ENCODE measurements at places on chromosomes 5 and 9.

GRCh38 chr5:77170196-77170890 lies 40.1 kb upstream of the PDE8B start:
- no peak for DNase-seq

DNA sequence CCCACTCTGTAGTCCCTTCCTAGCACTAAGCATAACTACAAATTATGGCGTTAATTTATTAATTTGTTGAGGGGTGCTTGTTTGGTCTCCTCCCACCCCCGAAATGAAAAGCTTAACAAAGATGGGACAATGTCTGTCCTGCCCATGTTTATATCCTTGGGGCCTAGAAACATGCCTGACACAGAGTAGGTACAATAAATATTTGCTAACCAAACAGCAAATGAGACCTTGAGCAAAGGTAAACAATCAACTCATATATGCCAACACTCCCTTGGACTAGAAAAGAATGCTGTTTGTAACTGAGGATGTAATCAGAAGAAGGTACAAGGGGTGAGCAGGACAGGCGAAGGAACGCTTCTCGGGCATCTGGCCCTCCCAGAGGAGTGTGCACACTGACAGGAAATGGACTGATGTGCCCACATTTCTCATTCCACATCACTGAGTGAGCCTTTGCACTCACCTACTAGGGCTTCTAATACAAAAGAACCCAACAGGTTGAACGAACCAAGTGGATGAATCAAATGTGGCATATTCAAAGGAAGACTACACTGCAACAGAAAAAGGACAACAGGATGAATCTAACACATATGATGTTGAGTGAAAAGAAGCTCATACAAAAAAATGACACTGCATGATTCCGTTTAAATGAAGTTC lies 66.8 kb downstream of the MED27 start:
- no peak for DNase-seq

- DNase-seq: no peak
These were observed 16.6 kb upstream of the ELAVL2 start for GRCh38 chr9:23842565-23843129.

DNA sequence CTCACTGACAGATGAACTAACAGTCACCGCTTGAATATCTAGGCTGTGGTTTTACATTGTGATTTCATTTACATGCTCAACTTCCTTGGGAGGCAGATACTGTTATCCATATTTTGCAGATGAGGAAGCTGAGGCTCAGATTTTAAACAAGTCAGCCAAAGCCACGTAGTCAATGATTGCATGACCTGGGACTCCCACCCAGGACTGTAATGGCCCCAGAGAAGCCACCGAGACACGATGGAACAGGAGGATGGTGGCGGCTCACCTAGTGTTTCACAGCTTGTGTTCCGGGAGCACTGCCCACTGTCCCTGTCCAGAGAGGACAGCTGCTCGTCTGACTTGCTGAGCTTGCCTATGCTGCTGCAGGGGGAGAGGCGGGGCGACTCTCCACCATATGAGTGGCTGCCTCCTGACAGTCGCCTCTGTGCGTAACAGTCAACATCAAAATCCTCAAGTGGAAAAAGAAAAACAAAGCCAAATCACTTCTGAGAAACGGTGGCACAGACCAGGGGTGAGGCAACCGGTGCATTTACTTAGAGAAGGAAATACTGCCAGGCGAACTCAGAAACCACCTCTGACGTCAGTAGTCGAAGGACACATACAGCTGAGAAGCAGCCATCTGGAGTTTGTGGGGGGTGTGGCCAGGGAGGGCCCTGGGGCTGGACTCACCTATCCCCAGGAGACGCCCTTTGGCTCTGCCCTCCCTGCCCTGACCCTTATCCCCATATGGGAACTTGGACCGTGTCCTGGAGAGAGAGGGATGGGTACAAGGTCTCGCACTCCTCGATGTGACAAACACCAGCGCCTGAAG lies 82.5 kb downstream of the PRRT1B start:
- DNase-seq: peak; percentile 32

DNA sequence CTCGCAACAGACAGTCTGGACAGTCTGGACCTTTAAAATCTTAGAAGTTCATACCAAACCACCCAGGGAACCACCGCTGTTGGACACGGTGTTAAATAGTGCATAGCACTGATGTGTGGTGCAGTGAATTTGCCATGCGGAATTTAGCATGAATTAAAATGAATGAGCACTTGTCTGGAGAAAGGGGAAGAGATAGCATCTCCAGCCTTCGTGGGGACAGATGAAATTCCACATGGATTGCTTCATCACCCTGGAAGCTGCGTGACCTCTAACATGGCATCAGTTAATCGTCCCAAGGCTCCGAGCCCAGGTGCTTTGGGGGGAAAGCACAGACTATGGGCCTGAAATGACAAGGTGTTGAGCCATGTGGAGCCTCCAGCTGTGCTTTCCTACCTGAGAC lies 91.4 kb downstream of the ADAMTS16 start:
- DNase-seq: no peak

DNA sequence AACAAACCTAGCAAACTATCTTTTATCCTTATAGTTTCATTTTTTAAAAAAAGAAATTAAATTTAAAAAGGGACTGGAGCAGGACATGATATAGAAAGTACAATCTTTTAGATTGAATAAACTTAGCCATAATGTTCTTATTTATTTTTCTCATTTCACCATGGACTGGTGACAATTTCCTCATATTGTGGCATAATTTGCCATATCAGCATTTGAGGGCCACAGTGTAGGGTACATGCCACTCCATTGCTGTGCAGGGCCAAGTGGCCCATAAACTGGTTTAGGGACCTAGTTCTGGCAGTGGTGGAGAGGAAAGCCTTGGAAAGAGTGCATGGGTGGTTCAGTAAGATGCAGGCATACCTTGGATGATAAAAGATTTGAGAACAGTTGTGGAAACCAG lies 232.9 kb upstream of the ELL2 start:
- DNase-seq: no peak

DNA sequence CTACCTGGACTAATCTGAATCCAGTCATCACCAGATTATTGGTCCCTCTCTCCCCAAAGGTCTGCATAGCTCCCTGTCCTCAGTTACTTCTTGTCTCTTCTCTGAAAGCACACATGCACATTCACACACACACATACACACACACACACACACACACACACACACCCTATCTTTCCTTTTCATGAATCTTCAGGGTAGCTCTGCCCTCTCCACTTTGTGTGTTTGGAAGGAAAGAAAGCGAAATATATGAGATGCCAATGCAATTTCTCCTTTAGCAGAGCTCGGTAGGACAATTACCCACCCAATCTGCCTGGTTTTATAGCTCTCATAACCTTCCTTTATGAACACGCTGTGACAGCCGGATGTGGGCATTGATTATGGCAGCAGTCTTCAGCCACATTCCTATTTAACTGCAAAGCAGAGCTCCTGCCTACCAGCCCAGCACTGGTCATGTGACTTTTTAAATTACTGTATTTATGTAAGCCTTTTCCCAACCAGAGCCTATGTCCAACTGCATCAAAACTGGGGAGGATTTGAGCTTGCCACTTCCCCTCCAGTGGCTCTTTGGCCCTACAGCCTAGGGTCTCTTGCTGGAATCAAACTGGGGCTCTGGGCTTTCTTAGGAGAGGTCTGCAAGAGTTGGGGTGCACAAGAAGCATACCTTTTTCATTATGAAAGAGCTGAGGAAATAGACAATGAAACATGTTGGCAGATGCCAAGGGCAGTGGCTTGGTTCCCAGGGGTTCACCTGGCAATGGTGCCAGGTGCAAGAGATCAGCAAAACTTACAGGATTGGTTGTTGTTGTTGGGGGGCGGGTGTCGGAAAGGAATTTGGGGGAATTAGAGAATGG lies 20.8 kb upstream of the MATR3 start:
- DNase-seq: no peak

DNA sequence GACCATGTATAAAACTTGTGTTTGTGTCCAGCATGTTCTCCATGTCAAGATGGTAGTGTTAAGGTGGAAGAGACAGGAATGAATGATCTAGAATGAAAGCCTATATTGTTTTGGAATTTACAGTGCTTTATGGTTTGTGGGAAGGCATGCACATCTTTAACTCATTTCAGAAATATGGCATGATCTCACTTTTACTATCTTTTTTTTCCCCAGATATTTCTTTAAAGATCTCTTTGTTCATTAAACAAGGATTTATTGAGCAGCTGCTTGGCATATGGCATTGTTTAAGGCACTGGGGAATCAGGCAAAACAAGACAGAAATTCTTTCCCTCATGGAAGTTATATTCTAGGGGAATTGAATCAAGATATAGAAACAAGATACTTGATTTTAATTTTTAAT lies 51.7 kb downstream of the SLC12A2 start:
- DNase-seq: no peak

DNA sequence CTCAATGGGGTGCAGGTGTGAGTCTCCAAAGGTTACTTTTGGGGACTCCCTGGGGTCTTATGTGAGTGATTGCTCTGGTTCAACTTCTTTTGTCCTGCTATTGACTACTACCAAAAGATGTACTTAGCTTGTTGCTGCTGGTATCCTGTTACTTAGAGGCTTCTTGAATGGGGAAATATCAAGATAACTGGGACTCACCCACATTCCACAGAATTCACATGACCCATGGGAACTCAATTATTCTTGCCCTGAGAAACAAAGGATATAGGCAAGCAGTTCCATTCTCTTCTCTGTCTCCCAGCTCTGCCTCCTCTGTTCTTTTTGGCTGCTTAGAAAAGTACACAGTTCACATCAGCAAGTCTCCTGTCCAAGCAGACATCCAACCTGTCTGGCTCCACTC lies 105.9 kb downstream of the UNC13B start:
- no peak for DNase-seq

- no peak for DNase-seq
These were observed 297.8 kb downstream of the NPR3 start for GRCh38 chr5:33008751-33009418.

DNA sequence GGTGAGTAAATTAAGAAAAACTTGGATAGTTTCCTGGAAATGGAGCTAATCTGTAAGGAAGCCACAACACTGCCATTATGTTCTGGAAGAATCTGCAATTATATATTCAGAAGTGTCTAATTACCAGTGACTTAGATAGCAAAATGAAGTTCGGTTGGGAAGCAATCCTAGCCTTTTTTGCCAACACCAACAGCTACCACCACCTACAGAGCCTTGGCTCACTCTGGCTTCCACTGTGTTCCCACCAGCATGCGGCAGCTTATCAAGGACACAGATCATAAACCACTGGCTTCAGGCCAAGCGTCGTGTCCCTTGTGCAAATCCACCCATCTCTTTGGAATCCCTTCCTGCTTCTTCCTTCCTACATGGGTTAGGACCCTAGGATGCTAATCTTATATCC lies 118.0 kb upstream of the PCA3 start:
- DNase-seq: no peak

- DNase-seq: no peak
These were observed 479.0 kb downstream of the CAAP1 start for GRCh38 chr9:26413611-26414010.

- DNase-seq: peak; percentile 29
These were observed 110.4 kb downstream of the TRPM6 start for GRCh38 chr9:74777136-74777879.

GRCh38 chr5:10265245-10266109 lies 15.4 kb downstream of the CCT5 start:
- no peak for DNase-seq

- no peak for DNase-seq
These were observed 435.8 kb upstream of the PAPPA start for GRCh38 chr9:115717711-115718173.

DNA sequence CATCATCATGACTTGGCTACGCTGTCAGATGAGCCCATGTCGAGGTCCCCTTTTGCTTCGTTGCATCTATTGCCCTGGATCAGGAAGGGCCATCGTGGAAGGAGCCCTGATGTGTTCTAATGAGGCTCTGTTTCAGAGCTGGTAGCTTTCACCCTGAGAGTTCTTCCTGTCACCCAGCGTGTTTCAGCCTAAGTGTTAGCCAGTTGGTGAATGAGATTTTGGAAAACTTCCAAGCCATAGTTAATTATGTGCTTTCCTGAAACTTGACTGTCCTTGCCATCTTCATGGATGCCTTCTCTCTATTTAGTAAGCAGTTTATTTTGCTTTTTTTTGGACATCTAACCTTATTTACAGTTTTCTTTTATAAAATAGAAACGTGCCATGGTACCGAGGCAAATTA lies 1695.4 kb upstream of the WWC1 start:
- no peak for DNase-seq

DNA sequence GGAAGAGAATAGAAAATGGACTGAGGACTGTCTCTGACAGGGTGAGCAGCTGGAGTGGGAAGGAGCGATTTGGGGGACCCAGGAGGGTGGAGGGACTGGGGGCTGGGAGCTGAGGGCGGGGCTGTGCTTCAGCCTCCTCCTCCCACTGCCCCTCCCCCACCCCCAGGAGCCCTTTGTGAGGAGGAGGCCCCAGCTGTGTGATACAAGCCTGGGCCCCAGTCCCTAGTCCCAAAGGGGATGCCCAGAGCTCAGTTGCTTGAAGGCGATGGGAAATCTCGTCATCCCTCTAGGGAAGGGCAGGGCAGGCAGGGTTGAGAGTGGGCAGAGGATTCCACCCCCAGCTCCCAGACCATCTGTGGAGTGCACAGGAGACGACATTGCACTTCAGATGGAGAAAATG lies at the start of gene SPATA31E1:
Gene SPATA31E1, plus strand, starts transcription at position 251 of the 400 bp plus-strand sequence. Its CDS starts 15 bp downstream, at position 266.
- no peak for DNase-seq

- no peak for DNase-seq
These were observed 47.2 kb downstream of the ZCCHC7 start for GRCh38 chr9:37167456-37168047.

DNA sequence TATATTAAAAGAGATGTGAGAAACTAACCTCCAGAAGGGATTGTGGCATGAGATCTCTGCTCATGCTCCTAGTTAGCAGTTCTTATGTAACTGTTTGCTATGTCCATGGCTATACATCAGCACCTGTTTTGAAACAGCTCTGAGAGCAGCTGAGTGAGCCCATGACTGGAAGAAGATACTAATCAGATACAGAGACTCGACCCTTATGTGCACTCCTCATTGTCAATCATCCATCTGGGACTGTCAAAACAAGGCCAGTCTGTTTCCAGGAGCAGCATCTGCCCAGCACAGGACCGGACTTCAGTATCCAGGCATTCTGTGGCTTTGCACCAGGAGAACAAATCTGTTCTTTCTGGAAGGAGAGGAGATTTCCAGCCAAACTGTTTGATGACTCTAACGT lies 77.7 kb downstream of the EFNA5 start:
- no peak for DNase-seq

- peak; percentile 60 for DNase-seq
These were observed 121.2 kb upstream of the LPCAT1 start for GRCh38 chr5:1644810-1645571.

DNA sequence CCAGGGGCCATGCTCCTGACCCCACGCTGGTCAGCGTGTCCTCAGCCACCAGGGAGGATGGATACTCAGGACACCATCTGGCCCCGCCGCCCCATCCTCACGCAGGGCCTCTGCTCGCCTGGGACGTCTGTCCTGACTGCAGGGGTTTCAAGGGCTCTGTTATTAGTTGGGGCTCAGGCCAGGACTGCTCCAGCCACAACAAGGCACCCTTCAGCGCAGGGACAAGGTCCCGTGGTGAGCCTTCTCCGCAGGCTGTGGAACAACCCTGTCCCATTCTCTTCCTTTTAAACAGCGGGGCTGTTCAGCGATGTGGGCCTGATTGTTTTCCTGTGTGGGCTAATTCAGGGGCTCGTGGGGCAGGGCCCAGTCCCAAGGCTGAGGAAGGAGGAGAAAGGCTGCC lies 61.6 kb downstream of the SEMA4D start:
- no peak for DNase-seq

- no peak for DNase-seq
These were observed 274.4 kb downstream of the EFNA5 start for GRCh38 chr5:107396351-107396690.

- DNase-seq: no peak
These were observed 15.1 kb downstream of the AUH start for GRCh38 chr9:91346644-91347043.

GRCh38 chr9:93206576-93207155 lies 22.7 kb downstream of the WNK2 start:
- DNase-seq: no peak

- no peak for DNase-seq
These were observed 55.1 kb downstream of the ABCA1 start for GRCh38 chr9:104872656-104873488.

All from stimulated activated CD8-positive, alpha-beta memory T cell treated with anti-CD3 and anti-CD28 coated beads, Interleukin-7, amount 100 ng/mL, for 1 hour (primary cell).